ENCODE measurements at places on chromosomes 13 and 19. TPM values are rescaled to one million over a fixed set of nuclear protein-coding genes. Genes with fewer than 3 reads are reported as not detected.
A peak's percentile ranks its signal among the peaks of the same experiment; 100 is the strongest.

DNA sequence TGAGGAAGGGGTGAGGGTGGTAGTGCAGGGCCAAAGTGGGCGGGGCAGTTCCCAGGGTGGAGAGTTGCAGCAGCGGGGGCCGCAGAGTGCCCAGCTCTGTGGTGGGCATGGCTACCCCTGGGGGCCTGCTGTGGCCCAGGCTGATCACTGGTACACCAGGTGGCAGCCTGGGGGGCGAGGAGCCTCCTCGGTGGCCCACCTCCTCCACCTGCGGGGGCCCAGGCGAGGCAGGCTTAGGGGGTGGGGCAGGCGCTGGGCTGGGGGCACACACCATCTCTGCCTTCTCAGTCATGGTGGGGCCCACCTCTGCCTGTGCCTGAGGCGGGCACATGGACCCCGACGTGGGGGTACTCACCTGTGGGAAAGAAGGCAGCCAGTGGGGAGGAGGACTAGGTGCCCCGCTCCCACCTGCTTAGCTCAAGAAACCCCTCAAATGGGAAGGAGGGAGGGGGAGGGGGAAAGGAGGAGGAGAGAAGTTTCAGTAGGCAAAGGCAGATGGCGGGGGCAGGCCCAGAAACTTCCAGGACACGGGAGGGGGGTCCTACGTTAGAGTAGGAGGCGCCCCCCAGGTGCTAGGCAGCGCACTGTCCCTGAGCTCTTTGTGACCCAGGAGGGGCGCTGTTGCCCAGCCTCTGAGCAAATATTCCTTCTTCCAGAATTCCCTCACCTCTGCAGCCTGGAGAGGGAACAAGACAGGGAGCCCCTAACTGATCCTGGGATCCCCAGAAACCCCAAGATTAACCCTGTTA lies 1.6 kb downstream of the LYL1 start:
- no peak for DNase-seq

GRCh38 chr19:32101206-32101605 lies 244.2 kb upstream of the ZNF507 start:
- no peak for DNase-seq

DNA sequence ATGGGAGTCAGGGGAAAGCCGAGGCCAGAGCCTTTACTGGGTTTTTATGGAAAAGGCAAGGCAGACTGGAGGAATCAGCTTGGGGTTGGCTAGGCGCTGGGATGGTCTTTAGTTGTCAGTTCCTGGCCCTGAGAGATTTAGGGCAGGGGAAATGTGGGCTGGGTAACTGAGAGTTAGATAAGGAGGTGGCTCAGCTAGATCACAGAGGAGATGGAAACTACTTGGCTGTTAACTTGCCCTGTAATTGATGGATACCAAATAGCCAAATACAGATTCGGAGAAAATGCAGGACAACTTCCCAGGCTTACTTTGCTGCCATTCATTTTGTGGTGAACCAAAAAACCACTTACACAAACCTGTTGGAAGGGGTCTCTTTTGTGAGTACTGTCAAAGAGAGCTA lies 54.0 kb downstream of the LRCH1 start:
- no peak for DNase-seq

DNA sequence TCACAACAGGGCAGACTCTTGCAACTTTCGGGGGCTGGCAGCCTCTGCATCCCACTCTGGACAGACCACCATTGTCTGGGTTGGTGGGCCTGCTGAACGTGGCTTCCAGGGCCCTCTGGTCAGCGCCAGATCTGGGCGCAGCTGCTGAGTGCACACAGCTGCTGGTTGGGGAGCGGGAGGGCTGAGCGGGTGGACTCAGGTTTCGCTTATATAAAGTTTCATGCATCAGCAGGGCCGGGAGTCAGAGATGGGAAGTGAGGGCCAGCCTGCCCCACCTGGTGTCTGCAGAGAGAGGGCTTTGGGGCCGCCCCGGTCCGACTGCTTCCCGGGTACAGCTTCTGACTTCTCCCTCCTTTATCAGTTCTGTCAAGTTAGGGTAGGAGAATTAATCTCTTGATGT lies 6.9 kb downstream of the ARHGEF7 start:
- DNase-seq = no peak

DNA sequence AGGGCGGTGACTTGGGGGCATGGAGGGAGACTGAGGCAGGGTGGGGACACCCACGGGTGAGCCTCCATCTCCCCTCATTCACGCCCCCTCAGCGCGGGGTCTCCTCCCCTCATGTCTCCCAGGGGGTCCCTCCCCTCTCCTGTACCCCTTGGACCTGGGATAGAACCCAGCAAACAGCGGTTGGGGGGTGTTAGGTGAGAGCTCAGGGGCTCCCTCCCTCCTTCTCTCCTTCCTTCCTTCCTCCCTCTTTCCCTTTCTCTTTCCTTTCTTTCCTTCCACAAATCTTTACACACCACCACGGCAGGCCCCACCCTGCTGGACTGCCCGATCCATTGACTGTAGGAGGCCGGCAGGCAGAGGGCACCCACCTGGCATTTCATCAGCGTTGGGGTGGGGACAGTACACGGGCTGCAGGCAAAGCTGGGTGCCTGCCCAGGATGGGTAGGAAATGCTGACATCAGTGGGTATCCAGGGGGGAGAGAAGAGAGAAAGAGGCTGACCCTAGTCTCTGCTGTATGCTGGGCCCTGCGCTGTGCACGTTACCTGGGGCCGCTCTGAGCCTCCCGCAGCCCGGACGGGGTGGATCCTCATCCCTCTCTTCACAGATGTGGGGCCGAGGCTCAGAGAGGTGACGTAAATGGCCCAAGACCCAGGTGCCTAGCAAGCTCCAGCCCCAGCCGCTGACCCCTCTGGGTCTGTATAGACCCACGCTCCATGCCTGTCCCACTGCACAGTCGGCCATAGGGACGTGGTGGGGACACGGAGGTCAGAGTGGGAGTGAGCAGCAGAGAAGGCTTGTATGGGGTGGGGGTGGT lies 3.5 kb downstream of the SSC5D start:
- DNase-seq = no peak

- DNase-seq = no peak
Measured at GRCh38 chr19:7970716-7971448, 27.4 kb upstream of the TIMM44 start.

- DNase-seq = no peak
Measured at GRCh38 chr19:54248016-54248601, 5.5 kb upstream of the LILRA6 start.

GRCh38 chr13:101640788-101641400 lies 188.4 kb downstream of the ITGBL1 start:
- peak; percentile 97 for DNase-seq

DNA sequence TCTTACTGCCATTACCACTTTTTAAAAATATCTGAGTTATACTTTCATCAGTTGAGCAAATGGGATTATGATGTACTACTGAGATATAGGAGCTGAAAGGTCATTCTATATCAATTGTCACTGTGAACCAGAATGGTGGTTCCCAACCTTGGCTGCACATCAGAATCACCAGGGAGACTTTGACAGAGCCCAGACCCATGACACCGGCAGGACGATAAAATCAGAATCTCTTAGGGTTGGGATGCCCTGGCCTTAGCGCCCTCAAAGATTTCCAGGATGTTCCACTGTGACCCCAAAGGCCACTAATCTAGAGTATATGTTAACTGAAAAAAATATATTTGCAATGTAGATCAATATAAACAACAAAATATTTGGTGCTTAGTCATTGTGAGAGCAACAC lies 355.1 kb downstream of the LIG4 start:
- DNase-seq = no peak

GRCh38 chr19:984165-984967 lies at the start of gene WDR18:
Gene WDR18, plus strand, starts transcription at chr19:984345. Its CDS starts 9 bp downstream, at chr19:984354.
- DNase-seq = peak; percentile 55

DNA sequence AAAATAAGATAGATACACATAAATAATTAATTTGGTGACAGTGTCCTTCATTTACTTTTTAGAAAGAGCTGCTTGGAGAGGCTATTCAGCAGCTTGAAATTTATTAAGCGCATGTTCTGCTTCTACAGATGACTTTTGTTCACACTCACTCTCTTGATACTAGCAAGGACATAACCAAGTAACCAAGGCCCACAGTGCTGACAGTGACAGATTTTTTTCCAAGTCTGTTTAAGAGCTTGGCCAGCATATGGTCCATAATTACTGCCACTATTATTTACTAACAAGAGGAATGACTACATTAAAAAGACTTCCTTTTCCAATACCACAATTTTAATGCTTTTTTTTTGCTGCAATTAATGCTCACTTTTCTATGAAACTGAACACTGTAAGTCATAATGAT lies 673.7 kb upstream of the MIR17HG start:
- no peak for DNase-seq

- DNase-seq = no peak
Measured at GRCh38 chr19:27846944-27847343, 1366.0 kb downstream of the UQCRFS1 start.

GRCh38 chr13:74153316-74153715 lies 19.1 kb upstream of the KLF12 start:
- DNase-seq = no peak

Gene STARD13
- total RNA-seq = 53.2 TPM

Gene SHD
- not detected for total RNA-seq

Gene CEACAM3
- total RNA-seq = not detected

Gene PTH2
- not detected for total RNA-seq

Gene KLK4
- not detected for total RNA-seq

Gene CGB8
- not detected for total RNA-seq

Data from renal cortical epithelial cell (primary cell).